ENCODE measurements at places on chromosomes 1 and 21.

- DNase-seq, result no peak
These were observed 800 bp upstream of the FAM163A start for GRCh38 chr1:179742291-179742690.

DNA sequence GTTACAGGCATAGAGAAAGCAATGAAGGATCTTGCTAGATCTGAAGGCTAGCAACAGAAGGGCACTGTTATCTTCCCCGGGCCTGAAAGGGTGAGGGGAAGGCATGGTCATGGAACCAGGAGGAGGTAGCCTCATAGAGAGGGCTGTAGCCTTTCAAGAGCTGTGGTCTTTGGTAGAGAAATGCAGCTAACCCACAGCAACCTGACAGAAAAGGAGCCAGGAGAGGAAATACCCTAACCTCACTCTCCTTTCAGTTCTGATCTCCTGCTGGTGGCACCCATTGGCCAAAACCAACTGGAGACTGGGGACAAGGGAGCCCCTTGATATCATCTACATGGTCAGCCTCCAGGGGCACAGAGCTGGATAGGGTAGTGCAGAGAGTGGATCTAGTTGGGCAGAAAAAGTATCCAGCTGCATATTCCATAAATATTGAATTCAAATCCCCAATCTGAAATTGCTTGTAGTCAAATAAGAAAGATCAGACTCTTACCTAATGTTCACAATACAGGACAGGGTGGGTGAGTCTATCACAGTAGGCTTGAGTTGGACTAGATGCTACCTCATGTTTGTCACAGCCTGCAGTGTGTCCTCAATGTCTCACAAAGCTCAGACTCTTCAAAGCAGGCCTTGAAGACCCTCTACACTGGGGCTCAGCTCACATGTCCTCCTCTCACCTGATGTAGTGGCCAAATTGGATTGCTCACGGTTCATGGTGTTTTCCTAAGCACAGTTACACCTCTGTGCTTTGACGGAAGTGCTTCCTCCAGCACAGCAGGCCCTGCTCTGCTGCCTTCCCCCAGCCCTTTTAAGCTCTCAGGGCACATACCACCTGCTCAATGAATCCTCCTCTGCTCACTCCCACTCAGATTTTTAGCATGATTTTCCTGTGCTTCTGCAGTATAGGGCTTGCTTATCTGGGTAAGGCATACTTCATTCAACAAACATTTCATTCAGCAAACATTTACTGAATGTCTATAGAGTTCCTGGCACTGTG, 74.1 kb upstream of the JUN start:
- DNase-seq, result no peak

GRCh38 chr1:29113413-29114117, 10.1 kb downstream of the TMEM200B start:
- no peak for DNase-seq

DNA sequence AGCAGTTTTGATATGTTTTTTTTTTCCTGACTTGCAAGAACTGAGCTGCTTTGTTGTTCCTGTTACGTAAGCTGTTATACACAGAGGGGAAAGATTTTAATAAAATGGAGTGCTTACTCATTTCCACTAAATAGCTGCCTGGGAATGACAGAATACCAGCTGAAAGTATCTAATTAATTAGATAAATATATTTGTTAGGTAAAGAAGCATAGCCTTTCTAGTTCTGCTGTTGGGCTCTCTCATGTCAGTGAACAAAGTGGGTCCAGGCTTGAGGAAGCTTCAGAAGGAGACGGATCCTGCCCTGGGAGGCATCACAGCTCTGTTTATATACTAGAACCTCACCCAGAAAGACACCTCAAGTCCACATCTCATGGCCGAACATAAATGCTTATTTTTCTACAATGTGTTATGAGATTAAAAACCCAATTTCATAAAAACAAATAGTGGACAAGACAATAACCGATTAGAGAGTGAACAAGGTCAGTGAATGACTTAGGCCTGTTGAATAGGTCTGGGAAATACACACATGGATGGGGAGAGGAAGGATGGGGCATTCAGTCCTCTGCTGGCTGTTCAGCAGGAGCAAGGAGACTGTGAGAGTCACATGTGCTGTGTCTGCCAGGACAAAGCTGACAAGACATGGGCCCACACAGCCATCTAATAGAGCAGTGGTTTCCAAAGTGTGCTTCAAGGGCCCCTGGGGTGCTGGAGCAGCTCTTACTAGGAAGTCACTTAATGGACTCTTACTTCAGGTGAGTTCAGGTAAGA, 20.6 kb downstream of the TRAF5 start:
- no peak for DNase-seq

- no peak for DNase-seq
These were observed 3.5 kb upstream of the S100A8 start for GRCh38 chr1:153394391-153394790.

GRCh38 chr1:119919241-119919640, 22.9 kb upstream of the ADAM30 start:
- no peak for DNase-seq
